OCI-LY7 (cell line): ENCODE measurements at places on chromosomes 3 and 15.

DNA sequence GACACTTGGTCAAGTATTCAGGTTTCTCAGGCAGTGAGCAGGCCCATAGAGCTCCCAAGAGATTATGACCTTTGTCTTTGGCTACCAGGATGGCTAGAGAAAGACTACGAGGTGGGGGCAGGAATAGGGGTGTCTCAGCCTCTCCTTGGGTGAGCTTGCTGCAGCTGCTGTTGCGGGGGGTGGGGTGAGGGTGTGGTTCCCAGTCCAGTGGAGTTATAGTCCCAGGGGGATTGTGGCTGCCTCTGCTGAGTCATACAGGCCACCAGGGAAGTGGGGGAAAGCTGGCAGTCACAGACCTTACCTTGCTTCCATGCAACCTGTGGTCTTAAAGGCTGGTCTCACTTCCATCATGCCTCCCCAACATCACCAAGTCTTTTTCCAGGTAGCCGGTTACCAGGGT, 31.7 kb downstream of the ATP2C1 start:
- peak; percentile 46 for DNase-seq

DNA sequence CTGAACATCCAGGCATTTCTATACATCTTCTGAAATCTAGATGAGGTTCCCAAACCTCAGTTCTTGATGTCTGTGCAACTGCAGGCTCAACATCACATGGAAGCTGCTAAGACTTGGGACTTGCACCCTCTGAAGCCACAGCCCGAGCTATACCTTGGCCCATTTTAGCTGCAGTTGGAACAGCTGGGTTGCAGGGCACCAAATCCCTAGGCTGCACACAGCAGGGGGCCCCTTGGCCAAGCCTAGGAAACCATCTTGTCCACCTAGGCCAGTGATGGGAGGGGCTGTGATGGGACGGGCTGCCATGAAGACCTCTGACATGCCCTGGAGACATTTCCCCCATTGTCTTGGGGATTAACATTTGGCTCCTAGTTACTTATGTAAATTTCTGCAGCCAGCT, 415.8 kb upstream of the SUCLG2 start:
- no peak for DNase-seq

DNA sequence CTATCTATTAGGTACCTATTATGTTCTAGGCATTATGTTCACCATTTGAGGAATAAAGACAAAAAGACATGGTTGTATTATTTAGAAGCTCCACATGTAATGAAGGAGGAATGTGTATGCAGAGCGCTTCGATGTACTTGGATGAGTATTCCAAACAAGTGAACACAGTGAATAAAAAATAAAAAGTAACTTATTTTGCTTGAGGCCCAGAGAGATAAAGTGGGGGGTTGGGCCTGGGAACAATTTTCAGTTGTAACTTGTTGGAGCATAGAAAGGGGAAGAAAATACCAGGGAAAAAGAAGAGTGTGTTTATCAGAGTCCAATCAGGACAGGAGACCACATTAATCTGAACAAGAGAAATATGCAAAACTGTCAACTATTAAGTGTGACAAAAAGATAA, 445.7 kb upstream of the BCHE start:
- no peak for DNase-seq

GRCh38 chr15:81117136-81117535, 16.9 kb upstream of the CFAP161 start:
- no peak for DNase-seq

DNA sequence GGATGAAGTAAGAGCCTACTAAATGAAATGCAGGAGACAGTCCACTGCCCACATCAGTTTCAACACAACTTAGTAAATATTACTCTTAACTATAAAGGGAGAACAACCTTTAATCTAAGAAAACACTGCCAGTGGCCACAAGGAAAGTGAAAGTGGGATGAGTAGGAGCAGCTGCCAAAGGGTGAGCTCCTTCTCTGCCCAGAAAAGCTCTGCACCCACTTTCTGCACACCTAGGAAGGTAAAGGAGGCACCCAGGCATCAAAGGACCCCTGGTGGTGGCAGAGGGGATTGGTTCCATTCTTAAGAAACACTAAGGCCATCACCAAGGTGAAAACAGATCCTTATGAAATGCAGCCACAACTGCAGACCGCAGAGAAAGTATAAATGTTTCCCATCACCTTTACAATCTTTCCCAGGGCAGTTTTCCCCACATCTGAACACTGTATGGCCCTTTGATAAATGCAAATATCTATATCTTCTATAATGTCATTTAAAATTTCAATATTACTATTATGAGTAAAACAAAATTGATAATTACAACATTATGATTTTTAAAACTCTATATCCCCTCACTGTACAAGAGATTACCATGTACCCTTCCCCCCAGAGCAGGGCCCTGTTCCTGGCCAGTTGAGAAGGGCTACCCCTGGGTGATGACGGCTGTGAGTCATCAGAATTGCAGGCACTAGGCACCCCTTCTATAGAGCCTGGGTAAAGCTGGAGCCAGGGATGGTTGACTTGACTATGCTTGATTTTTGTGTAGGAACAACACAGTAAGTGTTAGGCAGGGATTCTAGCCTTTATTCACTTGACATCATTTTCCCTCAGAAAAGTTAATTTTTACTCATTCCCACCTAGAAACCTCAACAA, 92.0 kb downstream of the SNRK start:
- DNase-seq, result peak; percentile 60

DNA sequence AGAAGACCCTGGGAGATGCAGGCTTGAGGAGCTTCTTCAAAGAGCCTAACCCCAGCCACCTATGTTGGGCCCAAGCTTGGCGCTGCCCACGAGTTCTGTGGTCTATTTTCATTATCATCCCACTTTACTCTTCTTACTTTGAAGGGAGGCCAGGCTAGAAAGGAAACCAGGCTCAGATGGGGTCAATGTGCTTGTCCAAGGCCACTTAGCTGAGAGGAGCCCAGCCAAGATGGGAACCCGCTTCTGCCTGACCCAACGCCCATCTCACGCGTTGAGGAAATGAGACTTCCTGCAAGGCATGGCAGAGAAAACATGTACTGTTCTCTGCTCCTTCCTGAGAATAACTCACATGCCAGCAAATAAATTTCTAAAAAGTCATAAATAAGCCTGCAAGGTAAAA, 486.3 kb upstream of the PROK2 start:
- no peak for DNase-seq

- no peak for DNase-seq
Measured at GRCh38 chr3:127534564-127534963, 56.0 kb downstream of the TPRA1 start.

DNA sequence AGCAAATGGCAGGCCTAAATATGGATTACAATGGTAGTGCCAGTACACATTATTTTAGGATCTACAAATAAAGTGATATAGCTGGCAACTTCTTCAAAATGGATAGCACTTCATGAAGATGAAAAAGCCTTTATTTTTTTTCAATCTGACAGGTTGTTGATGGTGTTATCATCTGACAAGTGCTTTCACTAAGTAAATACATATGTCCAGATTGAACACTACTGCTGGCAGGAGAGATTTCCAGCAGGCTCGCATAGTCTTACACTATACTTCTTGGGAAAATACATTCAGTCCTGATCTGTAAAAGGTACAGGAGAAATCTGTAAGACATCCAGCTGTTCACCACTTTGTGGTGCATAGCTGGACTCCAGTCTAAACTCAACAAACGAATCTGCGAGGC, 50.9 kb upstream of the ALCAM start:
- no peak for DNase-seq

- DNase-seq, result no peak
Measured at GRCh38 chr15:47685141-47685870, 32.0 kb upstream of the SEMA6D start.

DNA sequence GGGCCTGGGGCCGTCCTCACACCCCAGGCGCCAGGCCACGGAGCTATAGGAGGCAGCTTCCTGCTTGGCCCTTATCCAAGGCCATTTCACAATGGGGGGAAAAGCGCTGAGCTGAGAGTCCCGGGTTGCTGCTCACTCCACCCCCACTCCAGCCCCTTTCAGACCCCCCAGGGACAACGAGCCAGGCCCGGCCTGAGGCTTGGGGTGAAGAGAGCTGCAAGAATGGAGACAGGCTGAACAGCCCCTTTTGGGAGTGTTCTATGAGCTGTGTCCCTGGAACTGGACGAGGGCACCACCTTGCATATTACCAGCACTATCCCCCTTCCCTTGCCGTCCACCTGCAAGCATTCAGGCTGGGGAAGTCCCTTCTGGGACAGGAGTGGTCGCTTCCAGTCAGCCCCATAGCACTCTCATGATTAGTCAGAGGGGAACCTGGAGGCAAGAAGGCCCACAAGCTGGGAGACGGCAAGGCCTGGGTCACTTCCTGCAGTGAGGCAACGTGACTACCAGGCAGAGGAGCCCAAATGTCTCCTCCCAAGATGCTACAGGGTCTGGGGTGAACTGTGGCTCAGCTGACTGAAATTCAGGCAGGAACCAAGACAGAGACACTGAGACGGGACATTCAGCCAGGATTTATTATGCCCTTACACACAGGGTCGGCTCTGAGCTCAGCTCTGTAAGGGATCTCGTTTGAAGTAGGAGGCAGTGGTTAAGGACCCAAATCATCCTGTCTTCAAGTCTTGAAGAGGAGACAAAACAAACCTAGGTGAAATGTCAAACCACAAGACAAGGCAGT, 8.6 kb upstream of the SRP14 start:
- peak; percentile 44 for DNase-seq

- no peak for DNase-seq
Measured at GRCh38 chr3:11832981-11833905, 13.4 kb downstream of the TAMM41 start.

DNA sequence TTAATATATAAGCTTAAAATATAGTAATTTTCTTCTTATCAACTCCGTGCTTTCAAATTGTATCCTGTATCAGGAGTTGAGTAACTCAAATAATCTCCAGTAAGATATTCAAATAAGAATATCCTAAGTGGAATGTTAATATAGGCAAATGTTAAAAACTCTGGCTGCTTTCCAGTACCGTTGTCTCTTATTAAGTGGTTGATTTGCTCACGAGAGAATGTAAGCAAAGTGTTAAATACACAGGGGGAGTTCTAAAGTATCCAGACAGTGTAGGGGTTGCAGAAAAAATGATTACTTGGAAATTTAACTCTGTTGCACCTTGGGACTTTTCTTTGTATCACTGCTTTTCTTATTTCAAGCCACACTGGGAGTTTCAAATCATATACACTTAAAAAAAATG, 478.9 kb upstream of the TBL1XR1 start:
- no peak for DNase-seq

GRCh38 chr3:15284121-15284889, 48.1 kb downstream of the SH3BP5 start:
- DNase-seq, result no peak

DNA sequence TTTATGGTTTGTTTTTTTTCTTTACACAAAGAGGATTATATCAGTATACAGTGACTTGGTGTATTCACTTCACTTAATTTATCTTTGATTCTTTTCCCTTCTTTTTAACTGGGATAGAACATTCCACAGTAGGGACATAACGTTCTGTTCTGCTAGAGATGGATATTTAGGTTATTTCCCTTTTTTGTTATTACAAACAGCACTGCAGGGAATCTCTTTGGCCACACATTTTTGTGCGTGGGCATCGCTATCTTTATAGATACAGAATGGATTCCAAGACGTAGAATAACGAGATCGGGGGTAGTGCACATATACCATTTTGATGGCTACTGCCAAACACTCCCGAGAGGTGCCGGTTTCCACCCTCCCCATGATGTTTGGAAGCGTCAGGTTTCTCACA, 44.8 kb downstream of the PXYLP1 start:
- no peak for DNase-seq

DNA sequence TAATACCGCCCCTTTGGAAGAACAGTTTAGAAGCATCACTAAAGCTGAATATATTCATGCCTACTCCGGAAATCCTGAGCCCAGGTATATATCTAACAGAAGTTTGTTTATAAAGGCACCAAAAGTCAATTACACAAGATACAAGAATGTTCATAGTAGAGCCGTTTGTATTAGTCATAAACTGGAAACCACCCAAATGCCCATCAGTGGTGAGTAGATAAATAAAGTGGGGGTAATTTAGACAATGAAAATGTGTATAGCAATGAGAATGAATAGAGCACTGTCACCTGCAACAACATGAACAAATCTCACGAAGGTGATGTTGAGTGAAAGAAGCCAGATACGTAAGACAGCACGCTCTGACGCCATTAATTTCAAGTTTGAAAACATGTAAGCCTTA, 68.3 kb upstream of the GLCE start:
- DNase-seq, result no peak

GRCh38 chr3:52339612-52340011, 23.5 kb downstream of the DNAH1 start:
- peak; percentile 84 for DNase-seq

DNA sequence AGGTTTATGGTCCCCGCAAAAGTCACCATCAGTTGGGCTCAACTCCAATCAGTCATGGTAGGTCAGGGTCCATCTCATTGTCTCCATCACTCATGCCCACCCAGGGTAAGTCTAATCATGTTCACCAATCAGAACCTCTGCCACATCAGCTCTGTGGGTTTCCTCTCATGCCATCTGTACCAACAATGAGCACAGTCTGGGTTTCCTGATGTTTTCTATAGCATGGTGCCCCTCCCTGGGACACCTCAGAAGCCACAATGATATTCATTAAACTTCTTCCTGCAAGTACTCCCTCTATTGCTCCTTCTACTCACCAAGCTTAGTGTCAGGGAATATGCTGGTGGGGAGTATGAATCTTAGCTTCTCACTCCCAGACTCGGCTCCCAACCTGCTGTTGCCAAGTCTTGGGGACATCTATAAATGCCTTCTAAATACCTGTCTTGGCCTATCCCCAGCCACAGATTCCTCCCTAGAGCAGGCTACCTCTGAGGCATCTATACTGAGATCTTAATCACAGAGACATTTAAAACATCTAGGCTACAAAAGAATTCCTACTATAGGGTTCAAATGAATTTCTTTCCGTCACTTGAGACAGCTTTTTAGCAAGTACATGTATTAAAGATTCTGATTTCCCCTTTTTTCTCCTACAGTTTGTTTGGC, 5.0 kb upstream of the CCR2 start:
- no peak for DNase-seq

GRCh38 chr3:138326866-138327595, 2.6 kb downstream of the NME9 start:
- DNase-seq, result no peak

- DNase-seq, result no peak
Measured at GRCh38 chr15:101675796-101676582, 23.8 kb upstream of the TM2D3 start.

GRCh38 chr3:45258317-45258716, 32.2 kb upstream of the TMEM158 start:
- no peak for DNase-seq

GRCh38 chr15:74123131-74123429, 7.3 kb upstream of the ISLR2 start:
- peak; percentile 60 for DNase-seq

GRCh38 chr3:79597709-79598108, 170.1 kb downstream of the ROBO1 start:
- DNase-seq, result no peak
